ENCODE measurements at places on chromosomes 6 and 20.

DNA sequence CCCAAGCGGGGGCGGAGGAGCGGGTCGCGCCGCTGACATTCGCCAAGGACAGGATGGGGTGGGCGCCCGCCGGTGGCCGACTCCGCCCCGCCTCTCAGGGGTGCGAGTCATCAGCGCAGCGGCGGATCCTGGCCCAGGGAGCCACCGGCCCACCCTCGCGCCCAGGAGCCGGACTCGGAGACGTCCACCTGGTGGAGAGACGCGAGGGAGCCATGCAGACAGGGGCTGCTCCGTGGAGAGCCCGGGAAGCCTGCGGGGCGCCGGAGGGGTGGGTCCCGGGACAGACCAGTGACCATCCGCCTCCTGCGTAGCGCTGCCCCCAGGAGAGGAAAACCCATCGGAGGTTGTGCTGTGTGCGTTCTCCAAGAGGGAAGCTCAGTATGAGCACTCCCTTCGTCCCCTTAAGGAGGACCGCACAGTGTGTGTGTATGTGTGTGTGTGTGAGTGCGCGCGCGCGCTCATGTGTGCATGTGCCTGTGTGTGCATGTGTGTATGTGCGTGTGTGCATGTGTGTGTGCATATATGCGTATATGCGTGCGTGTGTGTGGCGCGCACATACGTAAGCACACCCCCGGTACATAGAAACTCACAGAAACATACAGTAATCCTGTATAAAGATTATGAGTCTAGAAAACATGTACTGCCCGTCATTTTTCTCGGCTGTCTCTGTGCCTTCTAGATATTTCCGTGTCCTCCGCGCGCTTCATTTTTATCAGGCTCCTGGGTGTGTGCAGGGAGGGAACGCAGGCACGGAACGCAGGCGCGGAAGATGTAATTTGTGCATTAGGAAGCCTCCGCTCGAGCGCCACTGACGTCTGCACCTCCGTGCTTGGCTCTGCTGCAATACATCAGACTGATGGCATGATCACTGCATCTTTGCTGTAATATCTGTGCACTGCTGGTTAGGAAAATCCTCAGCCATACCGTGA lies 158.9 kb downstream of the TBXT start:
- no peak for DNase-seq

- no peak for DNase-seq
Observed at GRCh38 chr6:124622351-124622750, 339.9 kb upstream of the RNF217 start.

- DNase-seq: no peak
Observed at GRCh38 chr6:166541876-166542579, 44.5 kb downstream of the RAMACL start.

GRCh38 chr6:11700118-11700718 lies 78.4 kb downstream of the ADTRP start:
- no peak for DNase-seq

GRCh38 chr20:52978851-52979250 lies 6.7 kb downstream of the TSHZ2 start:
- DNase-seq: no peak

- no peak for DNase-seq
Observed at GRCh38 chr6:143200167-143200770, 139.6 kb downstream of the AIG1 start.

DNA sequence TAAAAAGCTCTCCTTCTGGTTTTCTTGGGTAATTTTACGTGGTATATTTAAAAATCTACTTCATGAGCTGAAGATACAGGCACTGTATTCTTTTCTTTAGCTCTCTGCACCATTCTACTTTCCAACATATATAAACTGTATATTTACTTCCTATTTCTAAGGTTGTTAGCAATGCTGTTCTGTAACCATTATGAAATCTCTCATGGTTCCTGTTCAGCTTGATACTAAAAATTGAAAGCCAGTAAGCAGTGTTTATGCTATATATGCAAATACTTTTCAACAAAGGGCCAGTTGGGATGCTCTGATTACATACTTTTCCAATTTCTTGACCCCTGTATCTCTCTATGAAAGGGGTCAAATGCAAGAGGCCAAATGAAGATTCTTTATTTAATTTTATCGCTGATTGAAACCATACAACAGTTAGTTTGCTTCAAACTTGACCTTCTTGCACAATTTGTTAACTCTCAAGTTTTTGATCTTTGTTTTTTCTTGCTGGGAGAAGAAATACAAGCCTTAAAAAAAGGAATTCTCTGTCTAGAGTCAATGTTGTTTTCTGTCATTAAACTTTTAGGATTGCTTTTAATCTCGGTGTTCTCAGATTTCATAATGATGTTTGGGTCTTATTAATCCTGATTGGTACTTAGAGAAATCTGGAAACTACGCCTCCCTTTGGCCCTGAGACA lies 223.2 kb downstream of the PRL start:
- no peak for DNase-seq

DNA sequence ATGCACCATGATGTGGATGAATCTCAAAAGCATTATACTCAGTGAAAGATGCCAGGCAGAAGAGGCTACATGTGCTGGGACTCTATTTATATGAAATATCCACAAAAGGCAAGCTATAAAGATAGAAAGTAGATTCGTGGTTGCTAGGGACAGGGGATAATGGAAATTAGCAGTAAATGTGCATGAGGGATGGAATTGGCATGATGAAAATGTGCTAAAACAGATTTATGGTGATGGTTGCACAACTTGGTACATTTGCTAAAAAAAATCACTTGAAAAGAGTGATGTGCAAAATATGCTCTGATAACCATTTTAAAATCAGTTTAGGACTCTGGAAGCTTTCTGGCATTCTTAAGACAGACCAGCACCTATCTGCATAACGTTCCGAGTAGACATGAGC lies 61.6 kb downstream of the ALDH8A1 start:
- no peak for DNase-seq

DNA sequence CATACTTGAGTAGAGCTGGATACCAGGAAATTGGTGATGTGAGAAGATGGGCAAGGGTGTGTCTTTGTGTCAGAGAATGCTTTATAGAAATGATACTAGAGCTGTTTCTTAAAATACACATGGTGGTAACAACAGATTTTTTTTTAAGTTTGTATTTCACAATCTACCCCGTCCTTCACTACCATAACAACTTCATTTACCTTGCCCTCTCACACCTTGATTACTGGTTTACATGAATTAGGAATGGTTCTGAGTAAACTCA lies 45.4 kb downstream of the RARS2 start:
- DNase-seq: no peak

DNA sequence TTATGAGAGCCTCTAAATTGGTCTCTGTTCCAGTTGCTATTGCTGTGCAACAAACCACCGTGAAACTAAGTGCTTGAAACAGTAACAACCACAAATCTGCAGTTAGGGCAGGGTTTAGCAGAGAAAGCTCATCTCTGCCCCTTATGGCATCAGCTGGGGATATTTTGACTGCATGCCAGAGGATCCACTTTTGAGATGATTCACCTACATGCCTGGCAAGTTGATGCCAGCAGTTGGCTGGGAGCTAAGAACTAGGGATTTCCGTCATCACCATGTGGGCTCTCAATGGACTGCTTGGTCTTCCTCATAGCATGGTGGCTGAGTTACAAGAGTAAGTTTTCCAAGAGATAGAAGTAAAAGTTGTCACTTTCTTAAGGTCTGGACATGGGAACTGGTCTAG lies 35.1 kb downstream of the PLCB4 start:
- no peak for DNase-seq

DNA sequence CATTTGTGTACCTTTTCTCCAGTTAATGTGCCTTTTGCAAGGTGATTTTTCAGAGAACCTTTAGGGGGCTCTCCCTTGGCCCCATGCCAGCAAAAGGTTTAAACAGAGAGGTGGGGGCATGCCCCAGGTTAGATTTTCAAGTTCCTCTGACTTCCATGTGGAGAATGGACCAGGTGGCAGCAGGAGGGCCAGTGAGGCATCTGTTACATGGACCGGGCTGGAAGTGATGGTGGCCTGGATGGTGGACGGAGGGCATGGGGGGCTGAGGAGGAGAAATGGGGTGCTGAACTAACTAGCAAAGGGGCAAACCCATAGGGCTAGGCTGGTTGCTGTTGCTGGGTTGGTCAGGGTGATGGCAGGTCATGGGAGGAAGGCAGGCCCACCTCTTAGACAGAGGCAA lies 20.7 kb upstream of the BPI start:
- DNase-seq: no peak

DNA sequence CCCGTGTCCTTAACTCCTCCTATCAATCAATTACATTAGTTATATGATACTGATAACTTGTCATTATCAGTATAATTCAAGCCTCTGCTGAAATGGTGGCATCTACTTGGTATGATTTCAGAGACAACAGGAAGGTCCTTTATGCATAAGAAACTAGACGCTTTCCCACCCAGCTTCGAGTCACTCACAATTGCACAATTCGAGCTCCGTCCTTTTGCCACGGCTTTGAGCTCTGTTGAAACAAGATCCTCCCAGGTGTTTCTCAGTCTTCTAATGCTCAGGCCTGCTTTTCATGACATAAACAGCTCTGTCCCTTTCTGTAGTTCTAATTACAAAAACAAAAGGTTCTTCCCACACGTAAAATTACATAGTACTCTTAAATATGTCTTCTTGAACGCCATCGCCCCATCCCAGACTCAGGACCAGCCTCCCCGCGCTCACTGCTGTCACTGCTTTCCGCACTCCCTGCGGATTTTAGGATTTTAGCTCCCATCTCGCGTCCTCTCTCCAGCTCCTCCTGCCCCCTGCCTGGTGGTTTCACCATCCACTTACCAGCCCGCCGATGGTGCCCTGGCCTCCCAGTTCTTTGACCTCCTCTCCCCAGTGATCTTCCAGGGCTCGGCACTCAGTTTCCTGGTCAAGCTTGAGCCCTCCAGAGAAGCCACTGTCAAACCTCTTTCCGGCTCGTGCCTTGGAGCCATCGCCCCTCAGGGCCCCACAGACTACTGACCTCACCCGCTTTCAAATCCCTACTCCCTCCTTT lies 23.2 kb upstream of the PNPLA1 start:
- DNase-seq: no peak

- DNase-seq: no peak
Observed at GRCh38 chr6:109069746-109070145, 24.9 kb downstream of the SESN1 start.

GRCh38 chr6:21109391-21110178 lies 484.0 kb upstream of the SOX4 start:
- no peak for DNase-seq

- no peak for DNase-seq
Observed at GRCh38 chr6:65123521-65123920, 583.5 kb downstream of the EYS start.

DNA sequence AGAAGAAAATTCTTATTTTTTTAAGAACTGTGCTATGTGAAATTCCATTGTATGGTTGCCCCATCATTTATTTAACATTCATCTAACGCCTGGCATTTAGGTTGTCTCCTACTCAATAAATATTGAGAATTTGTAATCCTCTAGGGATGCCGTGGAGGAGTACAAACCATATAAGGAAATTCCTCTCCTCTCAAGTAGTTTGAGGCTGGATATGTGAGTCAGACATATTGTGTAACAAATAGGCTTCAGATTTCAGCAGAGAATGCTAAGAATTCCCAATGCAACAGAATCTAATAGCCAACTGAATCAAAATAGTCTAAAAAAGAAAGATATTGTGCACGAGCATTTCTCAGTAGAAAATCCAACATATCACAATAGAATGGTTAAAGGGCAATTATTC lies 174.7 kb downstream of the OTOR start:
- DNase-seq: no peak

- no peak for DNase-seq
Observed at GRCh38 chr20:45935416-45936046, 1.0 kb downstream of the PCIF1 start.

GRCh38 chr6:129709196-129709768 lies 695 bp downstream of the ARHGAP18 start:
- DNase-seq: no peak

- DNase-seq: no peak
Observed at GRCh38 chr6:26175428-26176181, 88.4 kb downstream of the HFE start.

GRCh38 chr20:63745424-63745805 lies 5.8 kb downstream of the SLC2A4RG start:
- DNase-seq: no peak

GRCh38 chr6:22173311-22173710 lies 123.5 kb downstream of the PRL start:
- no peak for DNase-seq
